ENCODE measurements at places on chromosomes 12 and 14. TPM values are rescaled to one million over a fixed set of nuclear protein-coding genes. Genes with fewer than 3 reads are reported as not detected.

The IL31 gene
- polyA plus RNA-seq: not detected

The PPFIA2 gene
- polyA plus RNA-seq: 4.4 TPM

The HOXC12 gene
- polyA plus RNA-seq: not detected

The SOAT2 gene
- 1.6 TPM for polyA plus RNA-seq

The KRT78 gene
- not detected for polyA plus RNA-seq

The DHRS2 gene
- polyA plus RNA-seq: 9.1 TPM

The CNTN1 gene
- polyA plus RNA-seq: 56.5 TPM

The PLXNC1 gene
- 5.9 TPM for polyA plus RNA-seq

The ZFYVE21 gene
- 49.6 TPM for polyA plus RNA-seq

All from right renal cortex interstitium (tissue), 3 donors.